ENCODE measurements at places on chromosomes 6 and 20.

- no peak for DNase-seq
Observed at GRCh38 chr20:53962388-53962787, 108.0 kb downstream of the BCAS1 start.

DNA sequence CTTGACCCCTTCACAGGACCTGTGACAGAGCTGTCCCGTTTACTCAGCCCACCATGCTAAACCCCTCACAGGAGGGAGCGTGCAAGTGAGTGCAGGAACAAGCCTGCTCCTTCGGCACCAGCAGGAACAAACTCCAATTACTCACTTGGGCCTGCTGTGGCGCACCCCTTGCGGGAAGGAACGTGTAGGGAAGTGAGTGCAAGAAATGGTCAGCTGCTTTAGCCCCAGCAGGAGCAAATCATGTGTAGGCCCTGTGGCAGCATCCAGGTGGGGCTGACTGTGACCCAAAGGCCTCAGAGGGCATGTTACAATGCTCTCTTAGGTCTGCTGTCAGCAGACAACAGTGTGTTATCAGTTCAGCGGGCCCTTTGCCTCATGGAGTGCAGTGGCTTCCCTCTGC lies 574.4 kb downstream of the PRKN start:
- no peak for DNase-seq

DNA sequence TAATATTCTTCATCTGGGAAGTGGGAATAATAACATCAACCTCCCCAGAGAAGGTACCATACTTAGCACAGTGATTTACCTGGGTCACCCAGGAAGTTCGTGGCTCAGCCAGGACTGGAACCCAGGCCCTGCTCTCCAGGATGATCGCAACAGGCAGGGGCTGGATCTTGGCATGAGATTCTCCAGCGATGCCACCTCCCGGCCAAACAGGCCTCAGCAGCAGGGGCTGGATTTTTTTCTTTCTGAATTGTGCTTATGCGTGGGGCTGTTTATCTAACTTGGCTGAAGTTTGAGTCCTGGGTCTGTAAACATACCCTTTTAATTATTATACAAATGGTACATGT lies 129.5 kb upstream of the PTPN1 start:
- no peak for DNase-seq

DNA sequence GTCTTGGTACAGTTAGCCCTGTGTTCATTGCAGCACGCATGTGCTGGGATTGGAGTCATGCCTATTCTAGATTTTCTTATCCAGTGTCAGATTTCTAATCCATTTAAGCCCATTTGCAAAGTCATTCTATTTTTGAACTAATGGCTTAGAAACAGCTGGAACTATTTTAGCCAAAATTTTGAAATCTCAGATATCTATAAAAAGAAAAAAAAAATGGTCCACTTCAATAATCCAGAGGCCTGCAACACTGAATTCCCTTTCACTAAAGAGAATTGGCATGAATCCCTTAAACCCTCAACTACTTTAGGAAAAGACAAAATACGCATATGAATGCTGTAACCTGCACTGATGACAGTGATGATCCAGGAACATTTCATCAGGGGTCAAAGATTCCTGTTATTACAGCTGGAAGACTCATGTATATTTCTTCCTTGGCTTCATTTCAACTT lies 1.5 kb downstream of the COL21A1 start:
- DNase-seq = no peak

DNA sequence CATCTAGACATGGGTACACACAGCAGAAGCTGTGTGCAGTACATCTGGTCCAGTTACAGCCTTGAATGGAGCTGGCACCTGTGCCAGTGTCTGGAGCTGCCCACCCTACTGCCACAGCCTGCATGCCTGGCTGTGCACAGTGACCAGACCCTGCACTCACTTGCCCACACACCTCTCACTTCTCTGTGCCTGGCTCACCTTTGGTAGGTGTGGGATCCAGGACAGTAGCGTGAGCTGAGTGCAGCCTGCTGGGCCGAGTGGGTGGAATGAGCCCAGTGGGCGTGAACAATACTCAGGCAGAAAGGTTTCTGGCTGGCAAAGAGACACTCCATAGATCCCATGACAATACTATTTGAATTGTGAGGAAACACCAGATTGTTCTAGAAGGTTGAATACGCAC lies 839.5 kb upstream of the FLRT3 start:
- no peak for DNase-seq

DNA sequence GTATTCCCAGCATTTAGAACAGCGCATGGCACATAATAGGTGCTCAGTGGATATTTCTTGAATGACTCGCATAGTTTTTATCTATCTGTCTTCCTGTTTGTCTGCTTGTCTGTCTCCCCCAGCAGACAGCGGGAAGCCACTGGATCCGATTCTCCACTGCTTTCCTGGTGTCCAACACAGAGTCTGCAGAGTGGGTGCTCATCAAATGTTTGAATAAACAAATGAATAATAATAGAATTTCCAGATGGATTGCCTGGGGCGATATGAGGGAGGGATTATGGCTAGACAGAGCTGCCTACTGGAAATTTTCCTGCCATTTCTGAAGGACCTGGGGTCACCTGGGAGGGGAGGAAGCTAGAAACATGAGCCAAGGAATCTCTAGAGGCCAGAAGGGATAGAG lies 18.9 kb downstream of the CDH22 start:
- DNase-seq = no peak

All from stimulated activated CD8-positive, alpha-beta memory T cell treated with anti-CD3 and anti-CD28 coated beads, Interleukin-2, amount 100 ng/mL, for 48 hours (primary cell).